Right kidney (tissue), 9 donors: ENCODE measurements at places on chromosomes 2 and 18.

GRCh38 chr2:231221761-231222160, 23.3 kb downstream of the ARMC9 start:
- no peak for DNase-seq

GRCh38 chr2:43230351-43230885, 4.0 kb upstream of the ZFP36L2 start:
- DNase-seq, result no peak

- no peak for DNase-seq
These were observed 20.7 kb downstream of the FBXO15 start for GRCh38 chr18:74126684-74127655.

- DNase-seq, result no peak
These were observed 201.7 kb downstream of the PTH2R start for GRCh38 chr2:208608122-208608835.

GRCh38 chr2:94982675-94983074, 42.8 kb upstream of the MAL start:
- DNase-seq, result no peak

- DNase-seq, result no peak
These were observed 32.9 kb upstream of the PPM1B start for GRCh38 chr2:44135771-44136170.

DNA sequence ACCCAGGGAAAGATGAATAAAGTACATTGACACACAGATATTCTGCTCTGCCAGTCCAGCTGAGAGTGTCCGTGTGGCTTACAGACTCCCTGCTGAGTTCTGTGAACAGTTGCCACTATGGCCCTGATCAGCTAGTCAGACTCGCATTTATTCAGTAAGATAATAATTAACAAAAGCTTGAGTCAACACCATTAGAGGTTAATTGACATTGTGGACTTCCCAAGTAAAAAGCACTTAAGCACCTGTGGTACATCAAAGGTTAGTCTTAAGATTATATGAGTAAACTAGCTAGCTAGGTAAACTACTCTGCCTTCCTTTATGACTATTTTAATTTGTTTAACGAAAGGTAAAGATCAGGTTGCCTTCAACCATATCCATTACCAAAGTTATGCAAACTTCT, 33.7 kb downstream of the ANKRD30B start:
- no peak for DNase-seq

GRCh38 chr2:33602201-33602830, 3.2 kb upstream of the FAM98A start:
- no peak for DNase-seq

DNA sequence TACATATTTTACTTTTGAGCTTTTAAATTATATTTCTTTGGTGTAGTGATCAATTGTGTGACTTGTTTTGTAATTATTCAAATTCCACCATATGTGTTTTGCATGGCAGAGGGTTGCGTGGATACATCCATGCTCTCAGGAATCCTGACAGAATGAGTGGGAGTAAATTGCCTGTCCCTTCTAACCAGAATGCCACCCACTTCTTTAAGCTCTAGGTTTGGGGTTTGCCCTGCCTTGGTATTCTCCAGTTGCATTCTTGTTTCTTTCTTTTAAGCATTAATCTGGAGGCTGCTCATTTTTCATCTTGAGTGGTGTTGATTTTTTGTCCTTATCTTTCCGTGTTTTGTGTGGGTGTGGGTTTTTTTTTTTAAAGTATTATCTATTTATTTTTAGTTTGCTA, 360.0 kb downstream of the PTPRM start:
- no peak for DNase-seq
